Tibial nerve (tissue), 4 donors: ENCODE measurements at places on chromosomes 5 and 9. TPM values are rescaled to one million over a fixed set of nuclear protein-coding genes. Genes with fewer than 3 reads are reported as not detected.

DNA sequence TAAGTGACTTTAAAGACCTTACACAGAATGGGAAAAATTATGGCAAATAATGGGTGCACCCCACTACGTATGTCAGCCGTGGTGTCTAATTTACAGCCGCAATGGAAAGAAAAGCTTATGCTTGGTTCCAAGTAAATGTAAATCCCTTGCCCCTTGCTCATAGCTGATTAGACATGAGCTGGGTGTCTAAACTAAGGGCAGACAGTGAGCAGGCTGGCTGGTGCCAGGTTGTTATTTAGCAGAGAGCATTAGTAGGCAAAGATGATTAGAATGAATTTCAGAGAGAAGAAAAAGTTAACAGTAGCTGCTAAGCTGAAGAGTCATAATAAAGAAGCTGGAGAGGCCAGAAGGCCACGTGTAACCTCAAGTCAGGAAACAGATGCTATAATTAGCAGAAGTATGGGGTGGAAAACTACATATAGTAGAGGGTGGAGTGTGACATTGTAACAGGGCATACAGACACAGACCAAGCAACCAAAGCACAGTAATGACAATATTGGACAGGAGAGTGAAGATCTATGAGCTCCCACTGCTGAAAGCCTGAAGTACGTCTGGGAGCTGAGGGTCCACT is 257.7 kb downstream of the MCTP1 start:
- no peak for DNase-seq

DNA sequence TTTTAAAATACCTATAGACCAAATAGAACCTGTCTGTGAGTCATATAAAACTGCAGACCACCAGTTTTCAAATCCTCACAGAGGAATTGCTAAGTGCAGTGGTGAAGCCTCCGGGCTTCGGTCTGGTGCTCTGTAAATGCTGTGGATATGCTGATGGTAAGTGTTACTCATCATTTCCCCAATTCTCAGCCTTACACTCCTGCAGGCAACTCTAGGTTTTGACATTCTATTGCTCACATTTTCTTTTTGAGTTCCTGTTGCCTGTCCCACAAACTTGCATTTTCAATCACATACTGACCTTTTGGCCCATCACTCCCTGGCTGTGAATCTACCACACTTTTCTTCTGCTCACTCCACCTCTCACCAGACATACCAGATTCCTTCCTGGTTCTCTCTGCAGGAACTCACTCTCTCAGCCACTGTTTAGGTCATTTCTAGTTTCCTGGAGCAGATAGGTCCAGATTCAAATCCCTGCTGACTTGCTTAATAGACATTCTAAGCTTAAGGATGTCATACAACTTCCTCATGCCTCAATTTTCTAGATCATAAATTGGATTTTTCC is 192.9 kb downstream of the RAB3C start:
- DNase-seq: no peak

GRCh38 chr5:119367502-119368237 is 11.9 kb downstream of the TNFAIP8 start:
- DNase-seq: no peak

- no peak for DNase-seq
These were observed 295.7 kb upstream of the PTGER4 start for GRCh38 chr5:40383749-40384651.

GRCh38 chr9:20744036-20744630 is 60.1 kb downstream of the FOCAD start:
- DNase-seq: no peak

DNA sequence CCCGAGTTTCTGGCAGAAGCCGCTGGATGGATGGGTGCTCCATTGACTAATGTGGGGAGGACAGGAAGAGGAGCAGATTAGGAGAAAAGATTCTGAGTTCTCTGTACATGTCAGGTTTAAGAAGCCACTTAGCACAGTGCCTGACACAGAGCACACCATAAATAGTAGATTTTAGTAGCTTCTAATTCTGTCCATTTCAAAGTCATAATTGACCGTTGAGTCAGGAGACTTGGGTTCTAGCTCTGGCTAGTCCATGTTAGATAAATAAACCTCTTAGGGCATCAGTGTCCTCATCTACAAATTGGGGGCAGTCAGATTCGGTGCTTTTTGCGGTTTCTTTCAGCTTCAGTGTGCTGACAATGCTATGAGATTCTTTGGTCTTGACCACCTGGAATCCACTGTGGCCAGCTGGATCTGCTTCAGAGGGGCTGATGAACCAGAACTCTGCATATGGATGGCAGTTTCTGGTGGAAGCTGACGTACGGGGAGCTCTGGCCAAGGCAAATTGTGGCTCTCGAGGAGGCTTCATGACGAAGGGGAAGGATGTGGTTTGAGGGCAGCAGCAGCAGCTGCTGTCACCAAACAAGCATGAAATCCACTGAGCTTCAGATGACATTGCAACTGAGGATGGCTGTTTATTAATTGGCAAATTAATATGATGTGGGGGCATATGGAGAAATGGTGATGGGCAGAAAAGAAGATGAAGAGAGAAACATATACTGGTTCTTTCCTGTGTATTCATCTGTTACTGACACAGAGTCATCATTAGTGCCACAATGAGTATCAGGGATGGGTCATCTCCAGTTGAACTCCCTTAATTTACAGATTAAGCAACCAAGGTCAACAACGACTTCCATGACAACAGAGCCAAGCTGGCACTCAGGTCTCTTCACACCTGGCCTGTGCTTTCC is 134.4 kb downstream of the AOPEP start:
- DNase-seq: no peak

ZFP37 gene
- 3.1 TPM for total RNA-seq
